Cortex of kidney (tissue), 1 donor: ENCODE measurements at places on chromosomes 4 and X.

DNA sequence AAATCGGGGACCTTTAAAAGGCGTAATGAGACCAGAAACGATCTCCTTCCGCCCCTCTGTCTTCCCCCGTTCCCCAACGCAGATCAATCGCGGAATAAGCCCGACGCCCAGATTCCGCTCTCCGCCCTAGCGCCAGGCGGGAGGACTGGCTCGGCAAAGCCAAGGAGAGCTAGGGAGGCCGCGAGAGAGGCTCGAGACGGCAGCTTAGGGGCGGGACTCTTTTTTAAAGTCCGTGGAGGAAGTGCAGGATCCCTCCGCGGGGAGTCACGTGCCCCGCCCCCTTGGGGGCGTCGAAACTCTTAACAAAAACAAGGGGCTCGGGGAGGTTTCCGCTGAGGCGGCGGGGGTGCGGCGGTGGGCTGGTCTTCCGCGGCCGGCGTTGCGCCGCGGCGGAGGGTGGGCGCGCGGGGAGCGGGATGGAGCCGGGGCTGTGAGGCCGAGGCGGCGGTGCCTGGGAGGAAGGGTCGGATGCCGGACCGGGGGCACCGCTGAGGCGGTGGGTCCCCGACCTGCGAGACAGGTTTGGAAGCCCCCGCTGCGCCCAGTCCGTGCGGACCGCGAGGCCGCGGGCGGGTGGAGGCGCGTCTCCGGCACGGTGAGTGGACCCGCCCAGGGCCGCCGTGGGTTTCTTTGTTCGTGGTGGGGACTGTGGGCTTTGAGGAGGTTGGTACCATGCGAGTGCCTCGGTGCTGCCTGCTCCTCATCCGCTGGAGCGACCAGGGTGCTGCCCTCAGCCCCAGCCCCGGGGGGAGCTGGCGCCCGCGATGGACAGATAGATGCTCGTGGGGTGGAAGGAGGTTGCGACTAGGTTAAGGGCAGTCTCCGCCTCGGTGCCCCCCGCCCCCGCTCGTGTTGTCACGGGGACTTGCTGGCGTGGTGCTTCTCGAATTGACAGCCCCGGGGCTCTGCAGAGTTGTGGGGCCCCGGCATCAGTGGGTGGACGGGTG, at the start of gene CCNG2:
Gene CCNG2, plus strand, starts transcription at position 296 of the 947 bp plus-strand sequence. CDS start 1,326 bp downstream, outside the sequence.
- DNase-seq: peak; percentile 99

DNA sequence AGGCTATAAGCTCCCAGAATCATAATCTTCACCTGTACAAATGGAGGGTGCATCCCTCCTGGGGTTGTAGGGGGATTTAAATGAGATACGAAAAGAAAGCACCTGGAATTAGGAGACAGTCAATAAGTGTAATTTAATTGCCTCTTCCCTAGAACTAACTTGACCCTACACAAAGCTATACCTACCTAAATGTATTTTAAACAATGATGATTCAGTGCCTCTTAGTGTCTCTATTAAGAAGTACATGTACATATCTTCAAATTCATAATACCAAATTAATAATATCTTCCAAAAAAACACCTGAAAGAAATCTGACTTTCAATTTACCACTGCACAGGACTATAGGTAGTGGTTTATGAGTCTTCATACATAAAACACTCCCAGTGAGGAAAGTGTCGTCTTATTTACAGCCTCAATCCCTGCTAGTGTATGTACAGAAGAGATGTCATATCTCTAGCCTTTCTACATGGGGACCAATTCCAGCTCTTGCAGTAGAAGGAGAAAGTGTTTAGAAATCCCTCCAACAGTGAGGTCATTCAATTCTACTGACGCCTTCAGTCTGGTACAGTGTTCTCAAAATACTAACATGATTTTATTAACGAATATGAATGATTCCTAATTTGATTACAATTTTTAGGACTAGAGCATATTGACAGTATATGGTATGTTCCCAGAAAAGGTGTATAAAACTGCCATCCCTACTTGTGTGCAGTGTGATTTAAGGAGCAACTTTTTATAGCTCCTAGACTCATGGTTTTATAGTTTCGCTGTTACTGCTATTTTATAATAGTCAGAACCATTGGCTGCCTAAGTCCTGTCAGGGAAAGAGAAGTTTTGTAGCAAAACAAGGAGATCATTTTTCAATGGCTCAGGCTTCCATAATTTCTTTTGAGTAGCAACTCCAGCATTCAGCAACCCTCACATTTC, 282.7 kb downstream of the UNC5C start:
- DNase-seq: no peak

DNA sequence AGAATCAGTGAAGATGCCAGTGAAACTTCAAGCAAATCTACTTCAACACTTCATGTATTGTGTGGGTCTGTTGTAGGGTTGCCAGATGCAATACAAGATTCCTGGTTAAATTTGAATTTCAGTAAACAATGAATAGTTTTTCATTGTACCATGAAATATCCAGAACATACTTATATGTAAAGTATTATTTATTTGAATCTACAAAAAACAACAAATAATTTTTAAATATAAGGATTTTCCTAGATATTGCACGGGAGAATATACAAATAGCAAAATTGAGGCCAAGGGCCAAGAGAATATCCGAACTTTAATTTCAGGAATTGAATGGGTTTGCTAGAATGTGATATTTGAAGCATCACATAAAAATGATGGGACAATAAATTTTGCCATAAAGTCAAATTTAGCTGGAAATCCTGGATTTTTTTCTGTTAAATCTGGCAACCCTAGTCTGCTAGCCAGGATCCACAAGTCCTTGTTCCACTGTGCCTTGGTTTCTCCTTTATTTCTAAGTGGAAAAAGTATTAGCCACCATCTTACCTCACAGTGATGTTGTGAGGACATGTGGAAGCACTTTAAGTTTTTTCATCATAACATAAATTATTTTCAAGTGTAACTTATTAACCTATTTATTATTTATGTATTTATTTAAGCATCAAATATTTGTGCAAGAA, 2.3 kb downstream of the CXCL8 start:
- DNase-seq: no peak

- no peak for DNase-seq
These were observed 1143.9 kb downstream of the PDHA2 start for GRCh38 chr4:96983830-96984229.

GRCh38 chr4:113071274-113071673, 21.8 kb downstream of the ANK2 start:
- DNase-seq: no peak

DNA sequence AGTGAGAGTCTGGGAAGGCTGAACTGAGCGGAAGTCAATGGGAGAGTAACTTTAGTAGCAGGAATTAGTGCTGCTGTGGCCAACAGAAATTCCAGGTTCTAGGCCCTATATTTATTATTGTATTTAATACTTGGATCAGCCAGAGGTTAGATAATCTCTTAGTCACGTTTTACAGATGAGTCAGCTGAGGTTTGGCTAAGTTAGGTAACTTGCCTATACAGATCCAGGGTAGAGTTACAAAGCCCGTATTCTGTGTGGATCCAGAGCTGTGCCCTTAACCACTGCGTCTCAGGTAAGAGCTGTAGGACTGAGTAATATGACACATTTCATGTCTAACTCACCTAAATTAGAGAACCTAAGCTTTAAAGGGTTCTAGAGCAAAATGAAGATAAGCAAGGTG, 20.5 kb downstream of the PSMD10 start:
- no peak for DNase-seq

- no peak for DNase-seq
These were observed 1133.5 kb downstream of the FAT4 start for GRCh38 chr4:126448086-126448845.

GRCh38 chr4:18134111-18134510, 112.6 kb upstream of the LCORL start:
- DNase-seq: no peak

GRCh38 chrX:148380650-148381561, 119.5 kb upstream of the AFF2 start:
- DNase-seq: no peak

GRCh38 chr4:52107336-52107735, 56.2 kb downstream of the SPATA18 start:
- no peak for DNase-seq

- no peak for DNase-seq
These were observed 19.7 kb upstream of the SPON2 start for GRCh38 chr4:1192091-1192492.

GRCh38 chrX:129719931-129720530, 18.7 kb upstream of the XPNPEP2 start:
- DNase-seq: no peak
